ENCODE measurements at places on chromosomes 4 and X.

- DNase-seq: no peak
Observed at GRCh38 chrX:154734061-154734781, 16.7 kb downstream of the GAB3 start.

DNA sequence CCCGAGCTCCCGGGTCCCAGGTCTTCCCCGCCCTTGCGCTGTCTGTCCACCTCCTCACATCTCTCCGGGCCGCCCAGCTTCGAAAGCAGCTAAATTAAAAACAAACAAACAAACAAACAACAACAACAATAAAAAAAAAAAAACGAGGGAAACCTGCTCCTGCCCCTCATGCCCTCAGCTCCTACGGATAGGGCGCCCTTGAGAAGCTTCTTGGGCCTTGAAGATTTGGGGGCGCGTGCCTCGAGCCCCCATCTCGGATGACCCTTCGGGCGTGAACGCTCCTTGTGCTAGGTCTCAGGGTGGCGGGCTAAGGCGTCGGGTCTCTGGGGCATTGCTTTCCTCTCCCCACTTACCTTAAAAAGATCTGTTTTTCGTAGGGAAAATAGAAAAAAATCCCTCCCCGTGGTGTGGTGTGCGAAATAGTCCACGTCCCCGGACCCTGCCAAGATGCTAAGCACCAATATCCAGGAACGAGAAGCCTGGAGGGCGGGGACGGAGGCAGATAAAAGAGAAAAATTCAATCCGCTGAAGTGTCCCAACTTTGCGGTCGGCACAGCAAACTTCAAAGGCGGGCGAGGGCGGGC, 603 bp downstream of the NDNF start:
- no peak for DNase-seq

DNA sequence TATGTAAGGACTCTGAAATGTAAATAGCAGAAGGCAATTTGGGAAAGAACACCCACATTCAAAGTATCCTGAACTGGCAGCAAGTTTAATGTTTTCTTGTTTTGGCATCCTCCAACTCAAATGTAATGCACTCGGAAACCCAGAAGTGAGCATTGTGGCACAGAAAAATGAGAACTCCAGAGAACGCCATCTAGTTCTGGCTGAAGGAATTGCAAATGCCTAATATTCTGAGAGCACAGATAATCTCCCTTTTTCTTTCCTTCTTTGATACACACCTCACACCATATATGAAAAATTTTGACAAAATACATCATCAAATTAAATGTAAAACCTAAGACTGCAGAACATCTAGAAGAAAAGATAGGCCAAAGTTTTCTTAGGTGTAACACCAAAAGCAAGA, 52.1 kb downstream of the PWWP3B start:
- no peak for DNase-seq

DNA sequence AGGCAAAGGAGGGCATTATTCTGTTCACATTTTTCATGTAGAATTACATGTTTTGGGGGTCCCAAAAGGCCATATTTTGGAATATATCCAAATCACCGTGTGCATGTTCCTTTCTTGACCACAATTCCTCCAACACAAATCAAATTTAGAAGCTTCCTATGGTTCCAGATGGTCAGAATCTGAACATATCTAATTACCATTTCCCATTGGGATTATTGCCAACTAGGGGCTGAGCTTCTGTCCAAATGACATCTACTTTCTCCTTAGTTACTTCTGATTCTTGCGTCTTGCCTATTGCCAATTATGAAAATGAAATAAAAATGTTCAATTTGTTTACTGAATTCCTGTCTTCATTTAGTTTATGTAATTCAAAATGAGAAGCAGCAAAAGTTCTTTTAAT, 163.7 kb downstream of the CPE start:
- no peak for DNase-seq

- DNase-seq: no peak
Observed at GRCh38 chrX:13130816-13131215, 86.4 kb upstream of the FAM9C start.

GRCh38 chr4:67608027-67608426, 49.5 kb downstream of the STAP1 start:
- no peak for DNase-seq

DNA sequence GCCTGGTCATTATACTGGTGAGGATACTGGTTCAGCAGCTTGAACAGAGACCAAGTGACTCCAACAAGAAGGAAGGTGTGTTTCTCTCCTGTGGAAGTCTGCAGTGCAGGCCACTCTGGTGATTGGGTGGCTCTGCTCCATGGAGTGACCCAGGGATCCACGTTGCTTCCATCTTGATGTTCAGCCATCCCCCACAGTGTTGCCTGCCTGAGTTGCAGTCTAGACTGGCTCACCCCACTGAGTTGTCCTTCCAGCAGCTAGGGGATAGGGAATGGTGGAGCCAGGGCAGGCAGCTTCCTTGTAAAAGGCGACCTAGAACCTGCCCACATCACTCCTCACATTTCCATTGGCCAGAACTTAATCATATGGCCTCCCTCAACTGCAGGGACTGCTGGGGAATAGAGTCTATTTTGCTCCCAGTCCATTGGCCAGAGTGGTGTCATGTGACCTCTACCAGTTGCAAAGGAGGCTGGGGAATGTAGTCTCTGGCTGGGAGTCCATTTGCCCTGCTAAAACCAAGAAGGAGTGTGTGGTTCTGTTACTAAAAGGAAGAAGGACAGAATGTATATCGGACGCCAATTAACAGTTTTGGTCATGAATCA, 8.0 kb downstream of the MAN2B2 start:
- no peak for DNase-seq

- no peak for DNase-seq
Observed at GRCh38 chr4:95181243-95181995, 367.4 kb downstream of the UNC5C start.
